ENCODE measurements at places on chromosomes 11 and 22.

GRCh38 chr22:30662040-30662439 is 5.6 kb downstream of the DUSP18 start:
- no peak for DNase-seq

- no peak for DNase-seq
Observed at GRCh38 chr11:12727563-12728211, 53.5 kb downstream of the TEAD1 start.

DNA sequence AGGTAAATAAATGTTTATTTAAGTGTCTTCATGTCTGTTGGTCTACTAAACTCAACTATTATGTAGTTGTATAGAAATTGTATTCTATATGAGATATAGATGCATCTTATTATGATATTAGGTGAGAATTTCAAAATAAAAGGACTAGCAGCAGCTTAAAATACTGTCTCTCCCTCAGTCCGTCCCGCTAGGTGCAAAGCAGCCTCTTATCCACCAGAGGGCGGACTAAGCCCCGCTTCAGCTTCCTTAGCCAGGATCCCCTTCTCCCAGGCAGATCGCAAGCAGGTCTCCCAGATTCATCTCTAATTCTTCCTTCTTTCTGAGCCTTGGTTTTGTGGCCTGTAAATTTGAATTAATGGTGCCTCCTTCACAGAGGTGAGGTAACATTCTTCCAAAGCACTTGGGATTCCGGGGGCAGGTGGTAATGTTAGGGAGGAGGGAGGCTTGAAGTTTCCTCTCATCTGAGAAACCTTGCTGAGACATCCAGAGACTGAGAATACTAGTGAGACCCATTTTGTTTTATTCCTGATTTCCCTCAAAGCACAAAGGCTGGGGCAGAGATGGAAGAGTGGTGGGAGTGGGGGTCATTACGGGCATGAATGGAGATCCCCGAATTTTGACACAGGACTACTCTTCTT is 13.5 kb upstream of the INSC start:
- DNase-seq: peak; percentile 82

DNA sequence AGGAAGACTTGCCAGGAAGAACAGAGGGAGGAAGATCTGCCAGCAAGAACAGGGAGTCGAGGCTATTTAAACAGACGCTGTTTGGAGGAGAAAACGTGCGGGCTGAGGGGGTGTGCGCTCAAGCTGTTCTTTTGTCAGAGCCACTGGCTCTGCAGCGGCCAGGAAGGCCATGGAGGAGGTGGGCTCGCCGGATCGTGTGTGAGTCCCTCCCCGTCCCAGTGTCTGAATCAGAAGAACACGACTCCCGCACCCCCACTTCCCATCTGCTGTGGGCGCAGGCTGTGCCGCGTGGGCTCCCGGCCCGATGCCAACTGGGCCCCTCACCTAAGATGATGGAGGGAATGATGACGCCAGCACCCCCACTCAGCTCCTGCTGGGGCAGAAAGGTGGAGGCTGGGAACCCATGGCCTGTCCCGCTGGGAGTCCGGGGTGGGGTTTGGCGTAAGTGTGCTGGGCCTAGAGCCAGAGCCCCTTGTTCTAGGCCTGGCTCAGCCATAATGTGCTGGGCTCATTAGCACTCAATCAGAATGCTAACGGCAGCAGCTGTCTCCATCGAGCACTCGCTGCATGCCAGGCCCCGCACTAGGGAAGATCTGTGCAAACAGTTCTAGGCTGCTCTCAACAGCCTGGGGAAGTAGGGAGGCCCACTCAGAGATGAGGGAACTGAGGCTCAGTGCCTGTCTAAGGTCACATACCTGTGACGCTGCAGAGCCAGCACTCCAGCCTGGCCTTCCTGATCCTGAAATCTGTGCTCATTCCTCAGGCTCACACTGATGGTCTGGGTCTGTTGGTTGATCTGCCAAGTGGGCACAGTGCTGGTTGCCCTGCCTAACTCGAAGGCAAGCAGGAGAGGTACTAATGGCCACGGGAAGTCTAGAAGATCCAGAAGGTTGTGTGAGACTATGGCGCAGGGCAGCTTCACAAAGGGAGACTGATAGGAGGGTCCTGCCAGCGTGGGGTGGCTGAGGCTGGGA is 11.5 kb downstream of the NPTXR start:
- DNase-seq: no peak

DNA sequence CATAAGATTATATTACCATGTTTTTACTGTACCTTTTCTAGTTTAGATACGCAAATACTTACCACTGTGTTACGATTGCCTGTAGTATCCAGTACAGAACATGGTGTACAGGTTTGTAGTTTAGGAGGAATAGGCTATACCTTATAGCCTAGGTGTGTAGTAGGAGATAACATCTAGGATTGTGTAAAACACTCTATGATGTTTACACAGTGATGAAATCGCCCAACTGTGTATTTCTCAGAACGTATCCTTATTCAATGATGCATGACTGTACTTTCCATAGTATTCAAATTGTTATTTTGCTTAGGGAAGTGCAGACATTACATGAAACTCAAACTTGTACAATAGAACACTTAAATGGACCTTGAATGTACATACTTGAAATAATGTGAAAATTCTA is 188.1 kb upstream of the PDGFD start:
- DNase-seq: no peak

GRCh38 chr11:61337706-61338470 is 4.9 kb downstream of the TKFC start:
- no peak for DNase-seq

DNA sequence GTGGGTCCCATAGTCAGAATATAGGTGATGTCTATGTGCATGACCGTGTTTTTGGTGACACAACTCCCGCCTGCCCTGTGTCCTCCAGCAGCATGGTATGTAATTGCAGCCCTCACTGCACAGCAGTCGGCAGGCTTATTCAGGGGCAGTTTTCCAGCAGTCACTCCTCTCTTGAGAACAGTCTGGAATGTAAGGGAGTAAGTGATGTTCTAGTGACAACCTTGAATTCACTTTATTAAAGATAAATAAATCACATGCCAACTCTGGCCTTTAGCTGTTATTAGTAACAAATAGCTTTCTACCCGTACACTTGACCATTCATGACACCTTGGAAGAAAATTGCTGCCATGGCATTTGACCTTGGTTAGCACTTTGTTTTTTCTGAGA is 27.9 kb downstream of the ZNRF3 start:
- DNase-seq: no peak
